Activated naive CD8-positive, alpha-beta T cell treated with anti-CD3 and anti-CD28 coated beads, Interleukin-2, amount 10 ng/mL, durations not matched to agents 7 days and 5 days (primary cell): ENCODE measurements at places on chromosomes 11 and 22.

GRCh38 chr11:130675371-130675821 lies 227.0 kb downstream of the ADAMTS15 start:
- no peak for DNase-seq

DNA sequence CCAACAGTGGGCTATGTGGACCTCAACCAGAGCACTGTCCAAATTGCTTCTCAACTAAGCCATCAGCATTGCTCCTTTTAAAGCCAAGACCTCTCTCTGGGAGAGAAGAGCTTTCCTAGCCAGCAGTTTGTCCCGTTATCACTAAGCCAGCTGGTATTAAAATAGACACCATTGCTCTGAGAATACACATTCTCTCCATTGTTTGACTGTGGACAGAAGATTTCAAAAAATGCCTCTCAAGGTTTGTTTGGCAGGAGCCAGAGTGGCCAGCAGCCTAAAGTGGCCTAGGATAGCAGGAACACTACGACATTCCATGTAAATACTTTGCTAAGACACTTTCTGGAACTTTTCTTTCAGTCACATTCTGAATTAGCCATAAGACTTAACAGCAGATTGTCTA lies 41.3 kb downstream of the EIF4ENIF1 start:
- DNase-seq = no peak

DNA sequence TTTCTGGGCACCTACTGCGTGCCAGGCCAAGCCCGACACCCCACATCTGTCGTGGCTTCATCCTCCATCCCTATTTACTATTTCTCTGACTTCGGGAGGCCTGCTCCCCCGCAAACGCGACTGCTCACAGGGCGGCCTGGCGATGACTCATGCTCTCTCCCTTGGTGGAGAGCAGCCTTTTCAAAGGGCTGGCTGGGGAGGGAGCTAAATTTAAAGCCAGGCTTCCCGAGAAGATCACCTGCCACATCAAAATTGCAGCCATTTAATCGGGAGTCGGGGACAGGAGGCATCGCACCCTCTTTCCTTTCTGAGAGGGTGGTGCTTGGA lies 24.9 kb upstream of the SHISAL1 start:
- no peak for DNase-seq

- DNase-seq = no peak
Observed at GRCh38 chr11:74773476-74773875, 24.8 kb downstream of the RNF169 start.

- no peak for DNase-seq
Observed at GRCh38 chr11:9914064-9914463, 250.2 kb downstream of the SWAP70 start.

GRCh38 chr22:38041760-38042487 lies 15.3 kb upstream of the PICK1 start:
- no peak for DNase-seq

- no peak for DNase-seq
Observed at GRCh38 chr11:67295846-67296245, 6.7 kb downstream of the ANKRD13D start.

DNA sequence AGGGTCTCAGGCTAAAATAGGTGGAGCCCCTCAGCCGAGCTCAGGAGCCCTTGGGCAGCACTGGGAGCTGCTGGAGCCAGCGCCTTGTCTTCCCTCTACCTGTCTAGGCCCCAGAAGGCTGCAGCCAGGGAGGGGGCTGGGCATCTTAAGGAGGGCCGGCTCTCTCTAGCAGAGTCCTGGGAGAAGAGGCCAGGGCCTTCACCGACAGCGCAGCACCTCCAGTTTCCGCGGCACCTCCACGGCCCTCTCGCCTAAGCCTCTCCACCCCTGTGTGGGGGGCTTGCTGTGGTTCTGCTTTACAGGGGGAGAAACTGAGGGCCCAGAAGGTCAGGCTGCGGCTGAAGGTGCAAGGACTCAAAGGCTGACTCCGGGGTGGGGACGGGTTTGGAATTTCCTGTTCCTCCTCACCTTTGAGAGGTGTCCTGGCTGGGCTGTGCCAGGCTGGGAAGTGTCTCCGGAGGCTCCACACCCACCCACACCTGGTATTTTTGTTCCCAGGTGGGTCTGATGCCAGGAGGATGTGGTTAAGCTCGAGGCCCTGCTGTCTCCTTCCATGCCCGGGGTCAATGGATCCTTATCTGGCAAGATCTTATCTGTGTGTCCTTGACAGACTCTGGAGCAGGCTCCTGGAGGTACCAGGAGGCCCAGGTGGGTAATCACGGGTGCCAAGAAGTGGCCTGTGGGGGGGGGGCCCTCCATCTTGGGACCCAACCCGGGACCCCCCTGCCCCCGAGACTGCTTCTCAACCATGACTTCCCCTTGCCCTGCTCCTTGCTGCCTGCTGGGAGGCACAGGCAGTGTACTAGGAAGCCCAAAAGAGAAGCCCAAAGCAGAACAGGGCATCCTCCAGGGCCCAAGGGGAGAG lies 95.3 kb upstream of the FGF3 start:
- DNase-seq = peak; percentile 20

DNA sequence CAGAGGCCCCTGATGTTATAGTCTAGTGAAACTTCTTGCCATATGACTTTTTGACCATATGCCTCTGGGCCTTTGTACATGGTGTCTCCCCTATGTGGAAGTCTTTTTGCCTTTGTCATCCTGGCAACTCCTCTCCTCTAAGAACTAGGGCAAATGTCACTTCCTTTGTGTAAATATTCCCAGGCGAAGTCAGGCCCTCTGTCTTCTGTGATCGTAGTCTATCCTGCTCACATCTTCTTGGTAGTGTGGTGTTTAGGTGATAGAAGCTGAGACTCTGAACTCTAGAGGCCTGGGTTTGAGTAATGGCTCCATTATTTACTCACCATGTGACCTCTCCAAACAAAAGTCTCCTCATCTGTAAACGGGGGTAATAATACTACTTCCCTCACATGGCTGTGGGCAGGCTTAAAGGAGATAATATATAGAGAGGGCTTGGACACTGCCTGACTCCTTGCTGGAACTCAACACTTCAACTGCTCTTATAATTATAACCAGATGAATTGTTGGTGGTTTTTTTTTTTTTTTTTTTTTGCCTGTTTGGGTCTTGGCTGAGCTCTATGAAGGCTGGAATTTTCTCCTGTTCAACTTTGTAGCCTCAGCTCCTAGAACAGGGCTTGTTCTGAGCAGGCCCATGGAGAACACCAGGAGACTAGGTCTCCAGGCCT lies 43.8 kb downstream of the INSC start:
- DNase-seq = no peak
